ENCODE measurements at places on chromosomes 11 and 22. TPM values are rescaled to one million over a fixed set of nuclear protein-coding genes. Genes with fewer than 3 reads are reported as not detected.

GRCh38 chr11:8527939-8528338 lies 66.1 kb downstream of the STK33 start:
- no peak for DNase-seq
- peaks cover 5% of the 10 kb centered on the region for H3K4me1 ChIP-seq
- no peaks in the 10 kb centered on the region for H3K27me3 ChIP-seq

DNA sequence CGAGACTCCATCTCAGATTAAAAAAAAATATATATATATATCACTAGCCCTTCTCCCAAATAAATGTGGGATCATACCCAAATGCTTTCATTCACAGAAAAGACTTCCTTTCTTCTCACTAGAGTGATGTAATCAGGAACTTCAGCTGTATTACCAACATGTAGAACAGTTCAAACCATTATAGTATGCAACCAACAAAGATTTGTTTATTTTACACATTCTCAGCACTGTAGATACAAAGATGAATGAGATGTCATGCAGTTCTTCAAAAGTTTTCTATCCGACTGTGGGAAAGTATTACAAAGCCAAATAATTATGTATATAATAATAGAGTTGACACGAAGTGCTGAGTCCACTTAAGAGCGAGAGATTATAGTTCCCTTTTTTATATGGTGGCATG lies 22.2 kb upstream of the ZNF143 start:
- H3K36me3 ChIP-seq: peaks cover 100% of the 10 kb centered on the region
- H3K4me3 ChIP-seq: no peak overlapping the region
- no peak overlapping the region for H3K27ac ChIP-seq
- no peak for DNase-seq
- no peaks in the 10 kb centered on the region for H3K4me1 ChIP-seq

- H3K27me3 ChIP-seq: no peaks in the 10 kb centered on the region
- no peak for DNase-seq
- H3K36me3 ChIP-seq: peaks cover 52% of the 10 kb centered on the region
Measured at GRCh38 chr22:37753746-37754145, 54.0 kb upstream of the GCAT start.

Gene OSBP
- total RNA-seq: 32.5 TPM
